Thymus (tissue), 14 donors: ENCODE measurements at places on chromosomes 1 and 21.

GRCh38 chr1:248792342-248792741 is 33.4 kb downstream of the SH3BP5L start:
- DNase-seq = no peak

GRCh38 chr21:37117204-37117603 is 44.1 kb downstream of the TTC3 start:
- no peak for DNase-seq

- no peak for DNase-seq
These were observed 375.4 kb downstream of the NUF2 start for GRCh38 chr1:163697137-163697536.

- no peak for DNase-seq
These were observed 396.3 kb upstream of the NEGR1 start for GRCh38 chr1:72678683-72679082.

DNA sequence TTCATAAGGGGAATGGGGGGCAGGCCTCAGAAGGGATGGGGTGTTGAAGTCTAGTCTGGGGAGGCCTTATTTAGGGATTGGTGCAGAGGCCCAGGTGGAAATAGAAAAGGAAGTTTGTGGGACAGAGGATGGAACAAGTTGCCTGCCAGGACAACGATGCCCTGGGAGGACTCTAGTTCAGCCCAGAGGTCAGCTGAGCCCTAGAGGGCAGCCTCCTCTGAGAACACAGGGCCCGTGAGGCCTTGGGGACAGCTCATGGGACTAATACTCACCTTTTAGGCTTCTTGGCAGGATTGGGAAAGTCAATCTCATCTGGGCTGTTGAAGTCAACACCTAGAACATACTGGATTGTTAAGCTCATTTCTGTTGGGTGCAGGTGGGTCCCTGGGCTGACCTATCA is 43.0 kb downstream of the LHX4 start:
- DNase-seq = no peak

- no peak for DNase-seq
These were observed 20.5 kb downstream of the PRDM15 start for GRCh38 chr21:41858466-41859296.
